ENCODE measurements at places on chromosomes 12 and 14.
A peak's percentile ranks its signal among the peaks of the same experiment; 100 is the strongest.

DNA sequence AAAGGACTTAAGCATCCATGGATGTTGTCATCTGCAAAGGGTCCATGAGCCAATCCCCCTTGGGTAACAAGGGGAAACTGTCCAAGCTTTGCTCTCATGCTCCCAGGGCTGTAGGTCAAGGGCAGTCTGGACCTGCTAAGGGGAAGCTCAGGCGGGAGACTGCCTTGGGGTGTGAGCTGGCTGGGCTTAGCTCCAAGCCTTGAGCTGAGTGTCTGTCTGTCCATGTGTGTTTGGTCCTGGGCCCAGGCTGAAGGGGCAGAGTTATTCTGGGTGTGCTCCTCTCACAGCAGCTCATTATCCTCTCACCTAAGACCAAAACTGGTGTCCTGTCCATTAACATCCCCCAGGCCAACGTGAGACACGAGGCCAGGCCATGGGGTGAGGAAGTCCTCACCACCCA, 274.8 kb downstream of the SLC15A4 start:
- DNase-seq, result no peak

- DNase-seq, result no peak
Measured at GRCh38 chr12:50603817-50604639, 99.2 kb downstream of the DIP2B start.

- DNase-seq, result no peak
Measured at GRCh38 chr12:16920451-16920850, 314.5 kb upstream of the LMO3 start.

DNA sequence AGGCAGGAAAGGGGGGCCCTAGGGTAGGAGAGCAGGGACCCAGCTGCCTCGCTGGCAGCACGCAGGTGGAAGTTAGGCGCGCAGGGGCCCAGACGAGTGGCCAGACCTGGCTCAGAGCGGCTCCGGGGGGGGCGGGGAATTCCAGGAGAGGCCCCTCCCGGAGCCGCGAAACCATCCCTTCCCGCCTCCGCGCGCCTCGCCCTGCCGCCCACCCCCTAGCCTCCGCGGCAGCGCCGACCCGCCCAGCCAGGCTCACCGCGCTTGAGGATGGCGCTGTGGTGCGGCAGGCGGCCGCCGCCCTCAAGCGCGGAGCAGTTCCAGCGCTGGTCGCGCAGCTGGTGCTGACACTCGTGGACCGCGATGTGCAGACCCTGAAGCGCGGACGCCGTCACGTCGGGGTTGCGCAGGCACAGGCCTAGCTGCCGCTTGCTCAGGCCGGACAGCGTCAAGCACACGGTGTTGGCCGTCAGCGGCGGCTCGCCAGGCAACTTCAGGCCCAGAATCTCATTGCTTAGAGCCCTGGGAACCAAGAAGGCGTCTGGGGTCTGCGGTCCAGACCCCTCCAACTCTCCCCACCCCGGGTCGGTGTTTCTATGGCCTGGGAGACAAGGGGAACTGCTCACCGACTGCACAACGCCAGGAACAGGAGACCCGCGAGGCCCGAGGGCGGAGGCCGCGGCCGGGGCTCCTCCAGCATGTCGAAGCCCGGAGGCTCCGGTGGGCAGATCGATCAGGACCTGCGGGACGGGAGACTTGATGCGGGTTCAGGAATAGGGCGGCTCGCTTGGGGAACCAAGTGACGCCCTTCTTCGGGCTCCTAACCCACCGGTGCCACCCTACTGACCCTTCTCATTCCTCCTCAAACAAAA, 1.5 kb downstream of the WNT10B start:
- DNase-seq, result no peak

- DNase-seq, result no peak
Measured at GRCh38 chr12:97714107-97714563, 251.5 kb downstream of the RMST start.

- DNase-seq, result no peak
Measured at GRCh38 chr12:58283553-58283952, 342.2 kb downstream of the ATP23 start.

GRCh38 chr14:54675236-54676128, 108.6 kb downstream of the SAMD4A start:
- DNase-seq, result no peak

- no peak for DNase-seq
Measured at GRCh38 chr14:33369041-33369440, 430.4 kb downstream of the NPAS3 start.

DNA sequence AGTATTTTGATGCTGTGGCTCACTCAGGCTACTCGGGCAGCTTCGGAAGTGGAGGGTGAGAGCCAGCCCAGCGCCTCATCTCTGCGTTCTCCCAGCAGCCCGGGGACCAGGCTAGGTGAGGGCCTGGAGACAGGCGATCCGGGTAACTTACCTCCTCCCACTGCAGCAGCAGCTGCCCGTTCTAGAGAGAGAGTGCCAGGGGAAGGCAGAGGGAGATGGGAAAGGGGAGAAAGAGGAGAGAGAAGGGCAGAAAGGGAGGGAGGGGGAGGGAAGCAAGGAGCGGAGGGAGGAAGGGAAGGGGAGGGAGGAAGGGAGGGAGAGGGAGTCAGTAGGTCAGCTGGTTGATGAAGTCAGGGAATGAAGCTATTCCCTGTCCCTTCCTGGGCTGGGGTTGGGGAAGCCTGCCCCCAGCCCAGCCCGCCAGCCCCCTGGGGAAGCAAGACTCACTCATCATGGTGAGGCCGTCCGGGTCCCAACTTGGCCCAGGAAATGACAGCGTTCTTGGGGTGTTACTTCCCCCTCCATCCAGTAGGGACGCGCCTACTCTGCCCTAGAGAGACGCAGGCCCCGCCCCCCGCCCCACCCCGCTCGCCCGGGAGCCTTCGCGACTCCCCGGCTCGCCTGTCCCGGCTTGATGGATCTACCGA, at the start of gene IFI27L2:
Gene IFI27L2 (minus strand): TSS at position 494 of the 647 bp plus-strand sequence. CDS start 40 bp downstream, at position 454.
- peak; percentile 27 for DNase-seq

DNA sequence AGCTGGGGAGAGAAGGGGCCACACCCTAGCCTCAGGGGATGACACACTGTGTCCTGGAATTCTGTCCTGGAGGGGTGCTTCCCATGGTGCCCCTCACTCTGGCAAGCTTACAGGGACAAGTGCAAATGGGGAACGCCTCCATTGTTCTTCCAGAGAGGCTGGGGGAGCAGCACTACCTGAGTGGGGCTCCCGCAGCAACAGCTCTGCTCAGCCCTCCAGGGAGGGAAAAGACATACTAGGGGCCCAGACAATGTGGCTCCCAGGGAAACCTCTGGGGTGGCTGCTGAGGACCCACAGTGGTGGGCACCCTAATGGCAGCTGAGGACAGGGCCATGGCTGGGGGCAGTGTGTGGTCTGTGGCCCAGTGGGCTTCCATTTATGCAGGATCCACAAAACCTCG, 69.4 kb downstream of the PLEKHG3 start:
- DNase-seq, result no peak

DNA sequence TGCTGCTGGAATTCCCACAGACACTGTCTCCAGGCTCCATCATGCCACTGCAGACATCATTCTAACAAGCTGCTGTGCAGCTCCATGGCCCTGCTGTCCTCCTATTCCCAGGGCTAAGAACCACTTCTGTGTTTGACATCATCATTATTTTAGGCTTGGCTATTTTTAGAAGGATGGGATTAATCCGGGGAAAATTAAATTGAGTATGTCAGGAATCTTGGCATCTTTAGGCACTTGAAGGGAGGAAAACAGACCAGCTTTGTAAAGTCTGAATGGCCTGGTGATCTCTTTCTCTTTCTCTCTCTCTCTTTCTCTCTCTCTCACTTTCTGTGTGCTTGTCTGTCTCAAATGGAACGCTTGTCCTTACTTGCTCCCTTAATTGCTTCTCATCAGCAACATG, 568.3 kb upstream of the FLRT2 start:
- no peak for DNase-seq

- DNase-seq, result no peak
Measured at GRCh38 chr14:62213516-62213915, 451.3 kb downstream of the SNAPC1 start.

- DNase-seq, result no peak
Measured at GRCh38 chr14:91889477-91890211, 22.3 kb upstream of the TC2N start.

DNA sequence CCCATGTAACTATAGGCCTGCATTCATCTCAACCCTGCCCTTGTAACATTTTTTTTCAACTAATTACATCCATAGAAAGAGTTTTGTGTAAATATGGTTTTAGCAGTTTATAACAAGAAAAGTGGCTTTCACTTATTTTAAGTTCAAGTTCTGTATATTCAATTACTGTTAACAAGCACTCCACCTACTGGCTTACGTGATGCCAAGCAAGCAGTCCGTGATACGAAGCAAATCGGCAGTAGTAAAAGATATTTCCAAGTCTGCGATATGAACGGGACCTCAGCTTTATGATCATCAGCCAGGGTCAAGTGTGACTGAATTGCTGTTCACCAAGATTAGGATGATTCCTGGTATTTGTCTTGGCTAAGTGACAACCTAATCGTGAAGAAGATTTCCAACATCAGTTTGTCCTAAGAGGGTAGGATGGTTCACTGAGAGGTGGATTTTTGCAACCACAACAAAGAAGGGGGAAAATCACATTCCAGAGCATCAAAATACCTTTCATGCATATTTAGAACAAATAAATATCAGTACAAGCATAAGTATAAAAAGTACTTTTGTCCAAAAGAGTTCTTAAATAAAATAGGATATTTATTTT, 456.2 kb downstream of the FOXG1 start:
- peak; percentile 20 for DNase-seq

DNA sequence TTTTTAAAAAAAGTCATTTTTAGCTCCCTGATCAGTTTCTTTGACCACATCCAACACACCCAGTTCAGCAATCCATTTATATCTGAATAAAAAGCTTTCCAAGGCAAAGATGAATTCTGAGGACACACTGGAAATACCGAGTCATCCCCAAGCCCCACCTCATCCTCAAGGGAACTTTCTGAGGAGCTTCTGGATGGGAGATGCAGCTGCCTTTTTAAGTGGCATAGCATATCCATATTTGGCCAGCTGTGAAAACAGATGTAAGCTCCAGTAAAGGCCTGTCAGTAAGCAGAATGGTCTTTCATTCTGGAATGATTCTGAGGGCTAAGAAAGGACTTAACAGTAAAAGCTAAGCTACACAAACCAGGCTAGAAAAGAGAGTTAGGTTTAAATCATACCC, 18.4 kb downstream of the ZFYVE1 start:
- DNase-seq, result no peak

DNA sequence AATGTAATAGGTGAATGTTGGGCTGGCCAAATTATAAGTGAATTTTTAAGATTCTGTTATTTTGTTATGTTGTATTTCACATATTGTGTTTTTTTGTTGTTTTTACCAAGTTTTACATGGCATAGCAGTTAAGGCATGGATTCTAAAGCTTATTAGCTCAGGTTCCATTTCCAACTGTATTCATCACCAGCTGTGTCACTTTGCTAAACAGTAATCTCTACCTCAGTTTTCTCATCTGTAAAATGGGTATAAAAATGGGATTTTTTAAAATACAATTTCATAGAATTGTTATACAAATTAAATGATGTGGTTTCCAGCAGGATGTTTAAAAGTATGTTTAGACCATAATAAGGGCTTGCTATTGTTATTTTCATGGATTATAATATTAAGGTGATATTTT, 512.2 kb downstream of the SLC16A7 start:
- no peak for DNase-seq

- DNase-seq, result no peak
Measured at GRCh38 chr14:37272569-37272968, 74.8 kb downstream of the MIPOL1 start.

DNA sequence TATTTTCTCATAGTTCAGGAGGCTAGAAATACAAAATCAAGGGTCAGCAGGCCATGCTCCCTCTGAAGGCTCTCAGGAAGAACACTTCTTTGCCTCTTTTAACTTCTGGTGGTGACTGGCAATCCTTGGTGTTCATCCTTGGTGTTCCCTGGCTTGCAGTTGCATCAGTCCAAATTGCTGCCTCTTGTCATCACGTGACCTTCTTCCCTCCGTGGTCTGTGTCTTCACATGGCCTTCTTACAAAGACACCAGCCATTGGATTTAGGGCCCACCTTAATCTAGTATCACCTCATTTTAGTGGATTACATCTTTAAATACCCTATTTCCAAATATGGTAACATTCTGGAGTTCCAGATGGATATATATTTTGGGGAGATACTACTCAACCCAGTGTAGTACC, 7.5 kb upstream of the LRRC9 start:
- no peak for DNase-seq

All from NCI-H187 (cell line).